CD8-positive, alpha-beta T cell (primary cell): ENCODE measurements at places on chromosomes 5 and 9. TPM values are rescaled to one million over a fixed set of nuclear protein-coding genes. Genes with fewer than 3 reads are reported as not detected.

The CD180 gene
- total RNA-seq, result 0.58 TPM

The SMIM33 gene
- total RNA-seq, result not detected

The CNTNAP3 gene
- total RNA-seq, result not detected

The CER1 gene
- total RNA-seq, result not detected

The INSL4 gene
- not detected for total RNA-seq

The NTMT1 gene
- 51.1 TPM for total RNA-seq

The SLC9A3 gene
- 1.8 TPM for total RNA-seq
